Breast epithelium (tissue), 4 donors: ENCODE measurements at places on chromosomes 1 and 21. TPM values are rescaled to one million over a fixed set of nuclear protein-coding genes. Genes with fewer than 3 reads are reported as not detected.

The FBXO44 gene
- 31.3 TPM for total RNA-seq

DNA sequence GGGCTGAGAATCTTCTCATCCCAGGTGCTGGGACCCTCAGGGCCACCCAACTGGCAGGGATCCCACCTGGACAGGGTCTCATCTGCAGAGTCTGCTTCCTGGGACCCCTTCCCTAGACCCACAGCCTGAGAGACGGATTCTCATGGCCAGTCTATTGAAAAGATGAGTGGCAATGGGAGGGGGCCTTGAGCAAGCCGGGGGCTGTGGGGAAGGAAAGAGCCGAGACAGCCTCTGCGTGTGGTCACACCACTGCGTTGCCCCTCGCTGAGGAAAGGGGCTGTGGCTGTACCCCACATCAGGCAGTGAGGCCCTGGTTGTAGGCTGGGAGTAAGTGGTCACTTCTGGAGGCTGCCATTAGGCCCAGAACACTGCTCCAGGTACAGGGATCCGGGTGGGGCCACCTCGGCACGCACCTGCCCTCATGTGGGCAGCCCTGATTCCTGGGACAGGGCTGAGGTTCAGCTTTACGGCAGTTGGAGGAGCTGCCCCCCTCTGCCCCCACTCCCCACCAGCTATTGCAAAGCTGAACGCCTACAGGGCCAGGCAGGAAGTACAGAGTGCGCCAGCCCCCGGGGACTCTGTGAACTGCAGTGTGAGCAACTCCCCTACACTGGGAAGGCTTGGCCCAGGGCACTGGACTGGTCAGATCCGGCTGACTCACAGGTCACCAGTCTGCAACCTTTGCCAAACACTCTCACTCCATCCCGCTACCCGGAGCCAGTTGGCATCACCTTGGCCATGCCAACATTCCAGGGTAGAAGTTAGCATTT lies 106.9 kb downstream of the RIPK4 start:
- DNase-seq, result no peak
- H3K27ac ChIP-seq, result no peak overlapping the region
- H3K4me3 ChIP-seq, result no peak overlapping the region
- no peaks in the 10 kb centered on the region for H3K36me3 ChIP-seq
- no peaks in the 10 kb centered on the region for H3K27me3 ChIP-seq
- no peaks in the 10 kb centered on the region for H3K4me1 ChIP-seq

The CSMD2 gene
- 0.44 TPM for total RNA-seq

GRCh38 chr1:11144570-11145256 lies 44.4 kb upstream of the ANGPTL7 start:
- H3K36me3 ChIP-seq, result no peaks in the 10 kb centered on the region
- H3K4me3 ChIP-seq, result no peak overlapping the region
- DNase-seq, result no peak
- no peaks in the 10 kb centered on the region for H3K4me1 ChIP-seq
- H3K27me3 ChIP-seq, result no peaks in the 10 kb centered on the region
- H3K27ac ChIP-seq, result peak overlapping the region; percentile 83

DNA sequence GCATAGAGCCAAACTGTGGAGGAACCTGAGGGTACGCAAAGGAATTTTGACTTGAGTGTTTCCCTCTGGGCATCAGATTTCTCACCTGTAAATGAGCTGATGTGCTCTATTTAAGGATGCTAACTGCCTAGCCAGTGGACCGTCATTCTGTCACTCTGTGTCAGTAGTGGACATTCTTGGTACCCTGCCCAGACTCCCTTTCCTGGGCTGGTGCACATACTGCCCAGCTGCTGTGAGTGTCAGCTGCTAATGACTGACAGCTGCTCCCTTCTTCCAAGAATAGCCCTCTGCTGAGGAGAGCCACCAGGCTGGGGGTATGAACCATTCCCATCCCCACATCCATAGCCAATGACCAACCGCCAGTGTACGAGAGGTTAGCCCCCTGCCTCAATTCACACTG lies 193.1 kb upstream of the DAB1 start:
- H3K36me3 ChIP-seq, result no peaks in the 10 kb centered on the region
- DNase-seq, result no peak
- H3K4me1 ChIP-seq, result no peaks in the 10 kb centered on the region
- no peaks in the 10 kb centered on the region for H3K27me3 ChIP-seq
- H3K4me3 ChIP-seq, result no peak overlapping the region
- H3K27ac ChIP-seq, result no peak overlapping the region

The RORC gene
- 24.9 TPM for total RNA-seq

DNA sequence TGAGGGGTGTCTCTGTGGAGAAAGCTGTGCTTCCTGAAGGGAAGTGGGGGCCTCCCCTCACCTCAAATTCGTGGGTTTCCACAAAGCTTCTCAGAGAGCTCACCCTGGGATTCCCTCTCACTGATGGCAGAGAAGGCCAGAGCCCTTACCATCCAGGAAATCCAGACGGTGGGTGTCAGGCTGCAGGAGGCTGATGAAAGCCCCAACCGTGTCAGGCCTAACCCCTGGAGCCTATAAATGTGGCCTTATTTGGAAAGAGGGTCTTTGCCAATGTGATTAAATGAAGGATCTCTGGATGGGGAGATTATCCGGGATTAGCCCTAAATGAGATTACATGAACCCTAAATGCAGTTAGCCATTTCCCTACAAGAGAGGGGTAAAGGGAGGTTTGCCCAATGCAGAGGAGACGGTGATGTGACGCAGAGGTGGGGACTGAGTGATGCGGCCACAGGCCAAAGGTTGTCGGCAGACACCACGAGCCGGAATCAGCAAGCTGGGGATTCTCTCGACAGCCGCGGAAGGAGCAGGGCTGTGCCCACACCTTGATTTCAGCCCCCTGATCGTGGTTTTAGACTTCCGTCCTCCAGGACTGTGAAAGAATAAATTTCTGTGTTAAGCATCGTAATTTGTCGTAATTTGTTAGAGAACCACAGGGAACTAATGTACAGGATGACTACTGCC lies 82.6 kb downstream of the TOMM20 start:
- H3K36me3 ChIP-seq, result no peaks in the 10 kb centered on the region
- H3K4me1 ChIP-seq, result no peaks in the 10 kb centered on the region
- no peak overlapping the region for H3K4me3 ChIP-seq
- H3K27me3 ChIP-seq, result no peaks in the 10 kb centered on the region
- H3K27ac ChIP-seq, result no peak overlapping the region

The OR2T2 gene
- not detected for total RNA-seq

- H3K4me3 ChIP-seq, result no peak overlapping the region
- H3K27ac ChIP-seq, result peak overlapping the region; percentile 25
- peaks cover 3% of the 10 kb centered on the region for H3K4me1 ChIP-seq
- H3K36me3 ChIP-seq, result no peaks in the 10 kb centered on the region
Measured at GRCh38 chr21:34810786-34811185, 142.0 kb downstream of the CLIC6 start.

- no peak overlapping the region for H3K4me3 ChIP-seq
- H3K36me3 ChIP-seq, result no peaks in the 10 kb centered on the region
- no peaks in the 10 kb centered on the region for H3K27me3 ChIP-seq
- no peaks in the 10 kb centered on the region for H3K4me1 ChIP-seq
- no peak overlapping the region for H3K27ac ChIP-seq
Measured at GRCh38 chr1:118395430-118395991, 210.5 kb upstream of the SPAG17 start.

- peak overlapping the region; percentile 70 for H3K27ac ChIP-seq
- no peaks in the 10 kb centered on the region for H3K4me1 ChIP-seq
- H3K36me3 ChIP-seq, result no peaks in the 10 kb centered on the region
- DNase-seq, result peak; percentile 70
Measured at GRCh38 chr1:115314765-115315164, 23.3 kb downstream of the NGF start.

- no peaks in the 10 kb centered on the region for H3K36me3 ChIP-seq
- H3K27me3 ChIP-seq, result no peaks in the 10 kb centered on the region
- peaks cover 7% of the 10 kb centered on the region for H3K4me1 ChIP-seq
- peak overlapping the region; percentile 55 for H3K4me3 ChIP-seq
- peak overlapping the region; percentile 75 for H3K27ac ChIP-seq
Measured at GRCh38 chr1:227789084-227790033, 26.1 kb upstream of the PRSS38 start.

- peak overlapping the region; percentile 97 for H3K27ac ChIP-seq
- H3K27me3 ChIP-seq, result no peaks in the 10 kb centered on the region
Measured at GRCh38 chr1:175192111-175192629, 406 bp downstream of the KIAA0040 start.

- no peak for DNase-seq
- no peaks in the 10 kb centered on the region for H3K36me3 ChIP-seq
- H3K27ac ChIP-seq, result no peak overlapping the region
- no peaks in the 10 kb centered on the region for H3K4me1 ChIP-seq
- peaks cover 12% of the 10 kb centered on the region for H3K27me3 ChIP-seq
Measured at GRCh38 chr1:110616587-110616986, 10.4 kb upstream of the KCNA2 start.

DNA sequence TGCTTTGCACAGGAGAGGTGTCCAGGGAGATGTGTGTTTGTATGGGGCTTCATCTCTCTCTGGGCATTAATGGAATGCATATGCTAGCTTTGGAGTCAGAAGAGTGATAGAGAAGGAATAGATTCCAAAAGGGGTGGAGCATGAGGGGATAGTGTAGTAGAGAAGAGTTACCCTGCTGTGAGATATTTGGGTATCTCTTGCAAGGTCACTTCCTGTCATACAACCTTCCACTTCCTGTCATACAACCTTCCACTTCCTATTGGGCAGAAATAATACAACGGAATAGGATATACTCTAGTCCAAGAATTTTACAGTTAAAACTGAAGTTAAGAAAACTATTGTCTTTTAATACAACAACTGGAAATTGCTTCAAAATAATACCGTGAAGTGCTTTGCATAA lies 351.8 kb upstream of the FMN2 start:
- no peak for DNase-seq
- H3K27ac ChIP-seq, result no peak overlapping the region
- no peaks in the 10 kb centered on the region for H3K36me3 ChIP-seq

GRCh38 chr1:1619917-1620361 lies 4.6 kb downstream of the MIB2 start:
- H3K36me3 ChIP-seq, result no peaks in the 10 kb centered on the region
- DNase-seq, result no peak
- no peak overlapping the region for H3K27ac ChIP-seq
- no peak overlapping the region for H3K4me3 ChIP-seq
- peaks cover 12% of the 10 kb centered on the region for H3K4me1 ChIP-seq

- H3K27ac ChIP-seq, result no peak overlapping the region
- no peaks in the 10 kb centered on the region for H3K27me3 ChIP-seq
- no peaks in the 10 kb centered on the region for H3K4me1 ChIP-seq
- no peak overlapping the region for H3K4me3 ChIP-seq
- no peaks in the 10 kb centered on the region for H3K36me3 ChIP-seq
Measured at GRCh38 chr1:96683931-96684330, 37.7 kb upstream of the PTBP2 start.
